ENCODE measurements at places on chromosomes 6 and 20.

GRCh38 chr20:20363799-20364592 lies 3.9 kb upstream of the INSM1 start:
- peak; percentile 57 for DNase-seq

DNA sequence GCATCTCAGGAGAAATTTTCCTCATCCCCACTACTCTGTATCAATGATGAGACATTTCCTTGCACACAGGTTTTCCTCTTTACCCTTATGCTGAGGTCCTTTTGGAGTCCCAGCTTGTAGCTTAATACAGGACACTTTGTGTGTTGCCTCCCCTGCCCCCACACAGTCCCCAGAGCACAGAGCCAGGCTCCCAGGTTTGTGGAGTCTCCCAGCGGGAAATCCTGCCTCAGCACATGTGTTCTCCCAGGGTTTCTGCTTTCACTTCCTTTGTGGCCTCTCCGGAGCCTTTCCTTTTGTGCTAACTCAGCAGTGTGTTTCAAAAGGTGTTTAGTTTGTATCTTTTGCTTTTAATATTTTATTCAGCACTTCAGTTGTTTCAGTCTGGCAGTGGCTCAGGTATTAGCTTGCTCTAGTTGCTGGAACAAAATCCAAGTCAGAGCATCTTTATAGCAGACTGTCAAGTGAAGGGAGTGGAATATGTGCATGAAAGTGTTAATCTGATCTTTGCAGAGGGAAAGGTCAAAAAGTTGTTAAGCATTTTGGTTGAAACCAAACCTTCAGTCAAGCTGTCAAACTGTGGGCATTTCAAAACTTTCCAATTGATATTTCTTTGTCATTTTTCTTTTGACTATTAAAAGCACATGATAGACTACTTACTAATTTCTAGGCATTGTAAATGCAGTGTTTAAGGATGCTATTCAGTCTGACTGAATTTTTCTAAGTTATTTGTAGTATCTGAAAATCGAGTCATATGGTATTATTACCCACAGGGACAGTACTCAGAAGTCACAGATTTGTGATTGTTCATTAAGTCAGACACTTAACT lies 8.6 kb downstream of the SNX9 start:
- no peak for DNase-seq

DNA sequence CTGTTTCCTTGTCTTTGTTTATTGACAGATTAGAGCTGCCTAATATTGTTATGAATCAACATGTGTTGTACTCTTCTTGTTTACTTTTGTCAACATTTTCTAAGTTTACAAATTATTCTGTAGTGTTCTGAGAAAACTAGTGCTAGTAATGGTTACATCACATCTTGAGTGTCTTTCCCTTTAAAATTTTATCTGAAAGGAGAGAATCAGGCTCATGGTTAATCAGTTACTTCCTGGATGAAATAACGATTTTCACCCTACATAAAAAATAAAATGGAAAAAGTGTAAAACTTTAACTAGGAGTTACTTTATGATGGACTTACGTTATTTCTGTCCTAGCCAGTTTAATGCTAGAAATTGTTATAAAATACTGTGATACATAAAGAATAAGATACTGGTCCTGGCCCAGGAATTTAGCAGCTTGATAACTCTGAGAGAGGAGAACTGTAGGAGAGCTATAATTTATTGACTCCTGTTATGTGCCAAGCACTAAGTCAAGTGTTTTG lies 26.4 kb upstream of the BMP5 start:
- DNase-seq, result no peak

DNA sequence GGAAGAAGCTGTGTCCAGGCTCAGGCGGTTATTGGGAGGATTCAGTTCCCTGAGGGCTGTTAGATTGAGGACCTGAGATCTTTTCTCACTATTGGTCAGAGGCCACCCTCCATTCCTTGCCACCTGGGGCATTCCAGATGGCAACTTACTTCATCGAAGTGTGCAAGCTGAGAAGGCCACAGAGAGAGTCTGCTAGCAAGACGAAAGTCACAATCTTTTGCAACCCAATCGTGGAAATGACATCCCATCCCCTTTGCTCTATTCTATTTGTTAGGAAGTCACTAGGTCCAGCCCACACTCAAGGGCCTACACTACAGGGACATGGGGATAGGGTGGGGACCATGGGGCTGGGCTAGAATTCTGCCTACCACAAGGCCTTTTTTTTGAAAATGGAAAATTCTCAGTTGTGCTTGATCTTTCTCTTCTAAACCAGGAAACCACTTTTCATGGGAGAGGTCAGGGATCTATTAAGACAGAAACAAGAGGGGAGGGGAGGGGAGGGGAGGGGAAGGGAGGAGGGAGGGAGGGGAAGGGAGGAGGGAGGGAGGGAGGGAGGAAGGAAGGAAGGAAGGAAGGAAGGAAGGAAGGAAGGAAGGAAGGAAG lies 217.2 kb downstream of the BCAS1 start:
- DNase-seq, result peak; percentile 65

GRCh38 chr6:66103954-66104353 lies 396.9 kb upstream of the EYS start:
- DNase-seq, result no peak

DNA sequence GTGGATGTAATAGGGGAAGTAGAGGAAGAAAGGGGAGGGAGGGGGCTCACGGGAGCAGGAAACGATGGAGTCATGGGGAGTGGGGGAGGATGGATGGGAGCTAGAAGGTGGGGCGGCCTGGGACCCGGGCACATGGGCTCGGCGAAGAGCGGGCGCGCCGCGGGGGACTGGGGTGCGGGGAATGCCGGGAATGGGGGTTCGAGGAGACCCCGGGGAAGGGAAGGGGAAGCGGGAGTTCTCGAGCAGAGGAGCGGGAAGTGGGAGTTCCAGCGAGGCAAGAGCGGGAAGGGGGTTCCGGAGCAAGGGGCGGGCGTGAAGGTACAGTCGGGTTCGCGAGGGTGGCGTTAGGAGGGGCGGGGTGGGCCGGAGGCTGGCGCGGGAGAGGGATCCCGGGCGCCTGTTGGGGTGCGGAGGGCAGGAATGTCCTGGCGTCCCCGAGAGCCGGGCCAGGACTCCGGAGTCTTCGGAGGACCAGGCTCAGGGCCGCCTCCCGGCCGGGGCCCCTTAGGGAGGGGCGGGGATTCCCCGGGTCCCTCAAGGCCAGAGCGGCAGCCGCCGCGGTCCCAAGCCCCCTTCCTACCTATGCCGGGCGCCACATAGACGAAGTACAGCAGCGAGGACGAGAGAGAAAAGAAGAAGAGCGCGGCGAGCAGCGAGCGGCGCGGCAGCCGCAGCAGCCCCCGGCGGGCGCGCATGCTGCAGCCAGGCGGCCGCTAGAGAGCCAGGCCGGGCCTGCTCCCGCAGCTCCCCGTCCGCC lies 504 bp downstream of the B4GALT5 start:
- DNase-seq, result no peak

GRCh38 chr6:1832358-1832757 lies 222.6 kb downstream of the FOXC1 start:
- no peak for DNase-seq

DNA sequence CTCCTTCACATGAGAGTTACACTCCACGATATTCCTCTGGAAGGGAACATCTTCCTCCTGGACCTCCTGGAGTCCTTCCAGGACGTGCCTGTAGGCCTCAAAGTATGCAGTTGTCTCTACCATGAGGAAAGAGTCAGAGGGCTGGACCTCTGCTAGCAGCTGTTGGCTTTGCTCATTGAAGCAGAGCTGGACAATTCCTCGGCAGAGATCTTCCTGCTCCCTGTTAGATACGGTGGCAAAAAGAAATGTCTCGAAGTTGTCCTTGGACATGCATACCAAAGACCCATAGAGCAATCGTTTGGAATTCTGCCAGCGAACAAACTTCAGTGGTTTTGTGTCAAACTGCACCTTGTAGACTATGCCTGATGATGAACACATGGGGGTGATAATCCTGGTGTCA lies 7.7 kb downstream of the ZNFX1 start:
- no peak for DNase-seq

GRCh38 chr6:154276810-154277628 lies 79.6 kb downstream of the IPCEF1 start:
- DNase-seq, result peak; percentile 8

- no peak for DNase-seq
These were observed 323.8 kb upstream of the JARID2 start for GRCh38 chr6:14921878-14922671.

DNA sequence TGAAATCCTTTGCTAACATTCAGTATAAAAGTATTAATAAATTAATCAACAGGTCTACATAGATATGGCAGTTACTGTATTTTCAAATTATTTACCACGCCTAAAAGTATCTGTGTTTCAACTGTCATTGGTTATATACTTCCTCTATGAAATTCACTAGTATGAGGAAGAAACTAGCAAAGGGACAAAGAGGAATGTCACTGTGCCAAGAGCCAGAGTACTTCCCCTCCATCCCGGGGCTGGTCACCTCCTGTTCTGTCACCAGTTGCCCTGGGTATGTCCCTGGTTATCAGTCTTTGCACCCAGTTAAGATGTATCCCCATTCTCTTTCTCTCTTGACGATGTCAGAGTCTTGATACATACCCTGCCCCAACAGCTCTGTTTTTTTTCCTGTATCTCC lies 476.8 kb upstream of the SOX4 start:
- DNase-seq, result no peak

DNA sequence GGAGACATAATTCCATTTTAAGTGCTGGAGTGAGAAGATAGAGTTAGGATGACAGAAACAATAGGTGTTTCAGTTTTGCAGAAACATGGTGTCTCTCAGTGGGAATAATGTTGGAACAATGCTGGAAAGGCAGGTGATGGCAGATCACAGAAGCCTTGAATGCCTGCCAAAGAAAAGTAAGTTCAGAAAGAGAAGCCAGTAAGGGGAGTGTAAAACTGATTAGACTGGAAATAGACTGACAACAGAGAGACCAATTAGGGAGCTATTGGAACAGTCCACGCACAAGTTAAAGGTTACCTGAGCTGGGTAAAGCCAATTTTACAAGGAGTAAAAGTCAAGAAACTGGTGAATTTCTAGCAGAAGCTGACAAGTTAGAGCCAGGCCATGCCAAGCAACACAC lies 142.9 kb downstream of the TFAP2A start:
- no peak for DNase-seq

DNA sequence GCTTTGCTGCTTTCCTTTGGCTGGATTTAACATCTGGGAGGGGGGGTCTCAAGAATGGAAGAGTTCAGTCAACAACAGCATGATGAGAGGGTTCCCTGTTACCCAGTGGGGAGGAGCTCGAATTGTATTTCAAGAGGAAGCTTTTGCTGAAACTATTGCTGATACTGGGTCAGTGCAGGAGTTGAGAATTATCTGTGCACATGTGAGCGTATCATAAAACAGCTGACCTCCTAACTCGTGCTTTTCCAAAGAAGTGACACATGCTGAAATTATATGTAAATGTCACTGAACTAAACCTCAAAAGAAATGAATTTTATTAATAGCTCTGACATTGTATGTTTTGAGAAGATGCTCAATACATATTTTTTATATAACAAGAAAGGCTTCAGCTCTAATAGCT lies 96.3 kb downstream of the PHF3 start:
- DNase-seq, result no peak

DNA sequence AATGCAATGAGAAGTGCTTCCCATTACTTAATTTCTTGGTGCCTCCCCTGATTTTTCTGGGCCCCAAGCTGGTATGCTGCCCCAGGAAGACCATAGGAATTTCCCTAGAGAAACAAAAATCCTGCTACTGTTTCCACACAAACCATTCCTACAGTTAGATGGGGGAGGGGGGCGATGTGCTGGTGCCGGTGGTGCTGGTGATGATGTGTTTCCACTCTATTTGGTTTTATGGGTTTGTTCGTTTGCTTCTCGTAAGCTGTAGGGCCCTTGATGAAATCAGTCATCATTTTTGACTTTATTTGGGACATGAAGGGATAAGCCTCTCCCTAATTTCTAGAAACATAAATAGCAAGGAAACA lies 105.1 kb downstream of the MKKS start:
- no peak for DNase-seq

- no peak for DNase-seq
These were observed 32.3 kb upstream of the TAGAP start for GRCh38 chr6:159077123-159077522.

DNA sequence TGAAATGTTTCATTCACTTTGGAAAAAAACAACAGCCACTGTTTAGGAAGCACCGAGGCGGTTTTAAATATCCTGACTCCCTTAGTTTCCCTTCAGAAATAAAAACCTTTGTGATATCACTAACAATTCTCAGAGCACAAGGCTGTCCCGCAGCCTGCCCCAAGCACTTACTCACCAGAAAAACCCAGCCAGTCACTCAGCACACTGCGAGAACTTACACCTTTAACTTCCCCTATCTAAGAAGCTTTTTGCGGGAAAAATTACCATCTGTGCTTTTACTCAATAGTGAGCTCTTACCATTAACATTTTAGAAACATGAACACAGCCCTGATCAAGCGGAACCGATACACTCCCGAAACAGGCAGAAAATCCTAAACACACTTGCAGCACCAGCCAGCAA lies 9.3 kb downstream of the ZBTB46 start:
- DNase-seq, result no peak

- DNase-seq, result peak; percentile 82
These were observed 56.9 kb downstream of the FAM229B start for GRCh38 chr6:112144145-112144926.

- DNase-seq, result peak; percentile 29
These were observed 184.2 kb upstream of the BMP2 start for GRCh38 chr20:6583134-6583738.

DNA sequence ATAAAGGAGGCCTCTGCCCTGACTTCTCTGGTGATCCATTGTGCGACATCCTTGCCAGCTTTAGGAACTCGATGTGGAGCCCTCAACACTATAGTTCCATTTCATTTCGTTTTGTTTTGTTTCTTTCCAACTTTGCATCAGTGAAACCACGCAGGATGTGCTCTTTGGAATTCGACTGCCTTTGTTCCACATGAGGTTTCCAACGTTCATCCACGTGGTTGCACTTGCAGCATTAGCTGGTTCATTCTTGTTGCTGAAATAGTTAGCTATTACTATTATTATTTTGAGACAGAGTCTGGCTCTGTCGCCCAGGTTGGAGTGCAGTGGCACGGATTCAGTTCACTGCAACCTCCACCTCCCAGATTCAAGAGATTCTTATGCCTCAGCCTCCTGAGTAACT lies 61.3 kb upstream of the ZNFX1 start:
- DNase-seq, result no peak

- no peak for DNase-seq
These were observed 33.7 kb upstream of the MYLIP start for GRCh38 chr6:16095180-16095579.

GRCh38 chr20:16263582-16263981 lies 309.7 kb downstream of the KIF16B start:
- DNase-seq, result no peak

DNA sequence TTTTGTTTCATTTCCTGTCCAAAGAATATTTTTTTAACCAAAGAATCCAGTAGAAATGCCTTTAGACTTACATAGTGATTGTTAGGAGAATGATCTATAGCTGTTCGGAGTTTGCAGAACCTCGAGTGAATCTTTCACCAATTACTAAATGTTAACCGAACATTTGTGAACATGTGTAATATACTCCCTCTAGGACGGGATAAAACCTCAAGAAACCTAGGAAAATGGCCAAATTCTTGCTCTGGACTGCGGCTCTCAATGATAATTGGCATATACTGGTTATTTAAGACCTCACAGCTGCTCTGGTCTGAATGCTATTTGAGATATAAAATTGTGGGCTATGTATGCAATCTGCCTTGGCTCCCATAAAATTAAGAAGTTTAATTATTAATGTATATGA lies 137.1 kb downstream of the PACRG start:
- DNase-seq, result no peak
